ENCODE measurements at places on chromosomes 13 and 19.
A peak's percentile ranks its signal among the peaks of the same experiment; 100 is the strongest.

DNA sequence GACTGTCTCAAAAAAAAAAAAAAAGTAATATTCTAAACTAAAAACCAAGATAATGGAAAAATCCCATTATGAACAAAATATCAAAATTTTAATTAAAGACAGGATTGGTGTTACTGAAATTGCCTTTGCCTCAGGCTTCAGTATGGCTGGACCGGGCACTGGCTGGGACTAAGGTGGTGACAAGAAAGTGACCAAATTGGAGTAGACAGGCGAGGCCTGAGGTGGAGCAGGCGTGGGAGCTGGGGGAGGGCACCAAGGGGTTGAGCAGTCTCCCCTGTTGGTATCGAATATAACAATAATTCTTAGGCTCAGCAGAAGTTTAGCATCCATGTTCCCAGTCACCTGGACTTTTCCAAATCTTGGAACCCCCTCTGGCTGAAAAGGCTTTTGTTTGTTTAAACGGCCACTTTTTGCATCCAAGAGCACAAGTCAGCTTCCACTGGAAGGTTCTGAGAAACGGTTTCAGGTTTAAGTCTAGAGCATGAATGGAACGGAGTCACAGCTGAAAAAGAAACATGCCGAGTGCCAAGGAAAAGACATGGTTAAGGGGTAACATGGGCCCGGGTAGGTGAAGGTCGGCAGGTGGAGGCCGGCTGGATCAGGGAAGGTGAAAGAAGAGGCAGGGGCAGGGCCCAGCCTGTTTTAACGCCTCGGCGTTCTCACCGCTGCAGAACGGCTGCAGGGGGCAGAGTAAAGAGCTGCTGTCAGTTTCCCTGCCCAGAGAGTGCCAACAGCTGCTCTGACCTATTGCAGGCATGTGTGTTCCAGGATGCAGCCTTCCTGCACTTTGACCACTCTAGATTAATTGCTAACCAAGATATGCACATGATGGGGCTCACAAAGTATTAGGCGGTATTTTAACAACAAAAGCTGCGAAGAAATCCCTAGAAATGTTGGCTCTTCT is 104.4 kb downstream of the TM9SF2 start:
- peak; percentile 55 for DNase-seq

DNA sequence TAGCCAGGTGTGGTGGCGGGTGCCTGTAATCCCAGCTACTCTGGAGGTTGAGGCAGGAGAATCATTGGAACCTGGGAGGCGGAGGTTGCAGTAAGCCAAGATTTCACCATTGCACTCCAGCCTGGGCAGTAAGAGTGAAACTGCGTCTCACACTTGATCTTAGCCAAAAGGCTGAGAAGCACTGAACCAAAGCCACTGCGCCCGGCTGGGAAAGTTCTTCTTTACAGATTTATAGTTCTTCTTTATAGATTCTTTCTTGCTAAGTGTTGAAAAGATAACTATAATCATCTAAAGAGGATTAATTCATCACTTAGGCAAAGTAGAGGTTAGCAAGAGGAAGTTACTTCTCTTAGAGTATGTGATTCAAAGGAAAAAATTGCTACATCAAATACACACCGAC is 11.1 kb downstream of the ZNF417 start:
- DNase-seq: no peak

- no peak for DNase-seq
Observed at GRCh38 chr19:54616821-54617560, 13.3 kb upstream of the LILRB1 start.

GRCh38 chr13:24032252-24032651 is 128.3 kb upstream of the SPATA13 start:
- no peak for DNase-seq

DNA sequence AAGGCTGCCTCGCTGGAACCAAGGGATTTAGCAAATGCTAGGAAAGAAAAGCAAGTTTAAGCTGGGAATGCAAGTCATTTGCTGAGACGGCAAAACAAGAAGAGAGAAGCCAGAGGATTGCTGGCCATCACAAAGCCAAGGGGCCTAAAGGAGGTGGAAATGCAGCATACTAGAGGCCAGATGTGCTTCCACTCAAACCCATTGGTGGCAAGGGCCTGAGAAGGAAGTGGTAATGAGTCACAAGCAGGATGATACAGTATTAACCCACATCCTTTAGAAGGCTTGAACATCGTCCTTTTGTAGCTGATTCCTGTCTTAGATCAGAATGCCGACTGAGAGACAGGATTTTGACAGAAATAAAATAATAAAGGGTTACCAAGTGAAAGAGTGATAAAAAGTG is 68.2 kb downstream of the ITGBL1 start:
- no peak for DNase-seq

- DNase-seq: peak; percentile 34
Observed at GRCh38 chr13:59452189-59452890, 711.4 kb downstream of the DIAPH3 start.

GRCh38 chr13:31912647-31913401 is 118.8 kb upstream of the FRY start:
- DNase-seq: no peak

GRCh38 chr19:11018179-11018578 is 57.3 kb downstream of the SMARCA4 start:
- no peak for DNase-seq

DNA sequence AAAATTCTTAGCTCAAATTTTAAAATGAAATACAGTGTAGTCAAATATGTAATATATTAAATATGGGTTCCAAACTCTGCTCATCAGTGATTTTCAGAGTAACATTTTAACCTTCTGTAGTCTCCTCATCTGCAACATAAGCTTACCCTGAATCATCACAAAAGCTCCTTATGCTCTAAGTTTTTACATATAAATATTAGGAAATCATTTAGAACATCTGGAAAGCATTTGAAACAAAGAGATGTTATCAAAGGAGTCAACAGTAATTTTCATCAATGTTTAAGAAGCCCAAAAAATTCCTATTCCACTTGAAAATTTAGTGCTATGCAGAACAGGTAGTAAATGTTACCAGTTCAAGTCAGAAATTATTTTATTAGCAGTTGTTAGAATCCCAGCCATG is 224.7 kb downstream of the DCT start:
- DNase-seq: no peak

GRCh38 chr13:51995677-51996551 is 15.3 kb downstream of the ATP7B start:
- peak; percentile 48 for DNase-seq

DNA sequence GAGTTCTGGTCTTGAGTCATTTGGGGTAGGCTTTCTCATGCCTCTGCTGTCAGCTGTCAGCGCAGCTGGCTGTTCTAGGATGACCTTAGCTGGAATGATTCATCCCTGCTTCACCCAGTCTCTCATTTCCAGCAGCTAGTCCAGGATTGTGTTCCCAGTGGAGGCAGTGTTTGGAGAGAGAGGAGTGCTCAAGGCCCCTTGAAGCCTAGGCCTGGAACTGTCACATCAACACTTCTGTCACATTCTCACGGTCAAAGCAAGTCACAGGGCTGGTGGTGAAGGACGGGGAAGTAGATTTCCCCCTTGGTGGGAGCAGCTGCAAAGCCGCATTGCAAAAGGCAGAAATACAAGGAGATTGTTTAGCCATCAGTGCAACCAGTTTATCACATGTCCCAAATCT is 15.2 kb downstream of the TPT1 start:
- DNase-seq: peak; percentile 67

DNA sequence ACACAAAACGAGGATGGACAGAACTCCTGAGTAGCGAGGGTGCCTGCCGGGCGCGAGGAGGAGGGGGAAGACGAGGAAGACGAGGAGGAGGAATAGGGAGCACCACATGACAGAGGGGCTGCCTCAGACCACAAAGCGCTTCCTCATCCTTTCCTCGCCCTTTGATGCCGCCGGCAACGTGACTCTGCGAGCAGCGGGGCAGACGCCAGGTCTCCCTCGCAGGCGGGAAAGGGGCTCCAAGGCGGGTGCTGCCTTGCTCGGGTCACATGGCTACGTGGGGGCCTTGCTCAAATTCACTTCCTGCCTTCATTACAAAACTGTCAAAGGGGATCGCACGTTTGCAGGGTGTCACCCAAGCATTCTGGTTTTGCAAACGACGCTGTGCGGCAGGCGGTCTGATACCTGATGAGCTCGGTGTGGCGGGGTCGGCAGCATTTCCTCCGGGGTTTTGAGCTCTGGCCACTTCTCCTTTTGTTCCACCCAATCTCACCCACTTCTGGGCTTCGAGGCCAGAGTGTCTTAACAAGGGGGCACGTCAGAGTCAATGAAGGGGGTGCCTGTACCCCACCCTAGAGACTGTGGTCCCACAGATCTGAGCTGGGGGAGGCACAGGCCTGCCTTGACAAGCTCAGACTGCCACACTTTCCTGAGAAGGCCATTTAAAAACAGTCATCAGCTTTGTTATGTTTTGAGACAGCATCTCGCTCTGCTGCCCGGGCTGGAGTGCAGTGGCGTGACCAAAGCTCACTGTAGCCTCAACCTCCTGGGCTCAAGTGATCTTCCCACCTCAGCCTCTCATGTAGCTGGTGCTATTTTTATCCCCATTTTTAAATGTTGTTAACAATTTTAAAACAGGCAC is 14.9 kb downstream of the MAP2K2 start:
- no peak for DNase-seq

- no peak for DNase-seq
Observed at GRCh38 chr13:62760724-62761123, 1345.1 kb upstream of the PCDH20 start.

GRCh38 chr19:28905996-28906395 is 307.0 kb downstream of the UQCRFS1 start:
- no peak for DNase-seq

- DNase-seq: peak; percentile 56
Observed at GRCh38 chr19:45161738-45162607, 1.2 kb upstream of the NKPD1 start.

GRCh38 chr13:28044608-28045007 is 55.8 kb downstream of the FLT3 start:
- no peak for DNase-seq

DNA sequence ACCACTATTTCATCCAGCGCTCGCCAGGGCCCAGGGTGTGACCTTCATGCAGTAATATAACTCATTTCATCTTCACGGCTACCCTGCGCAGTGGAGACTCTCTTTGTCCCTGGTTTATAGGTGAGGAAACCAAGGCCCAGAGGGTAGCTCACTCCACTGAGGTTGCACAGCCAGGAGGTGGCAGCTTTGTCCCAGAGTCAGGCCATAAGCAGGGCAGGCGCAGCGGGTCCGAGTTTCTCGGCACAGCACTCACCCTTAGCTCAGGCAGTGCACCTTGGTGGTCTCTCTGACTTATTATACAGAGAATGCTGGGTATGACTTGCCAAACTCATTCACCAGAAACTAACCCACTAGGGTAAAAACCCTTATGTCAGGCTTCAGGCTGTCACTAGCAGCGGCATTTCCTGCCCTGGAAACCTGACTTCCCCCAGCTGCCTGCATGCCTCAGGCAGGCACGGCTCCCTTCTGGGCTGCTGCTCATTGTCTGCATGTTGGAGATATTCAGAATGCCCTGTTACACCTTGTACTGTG is 24.5 kb downstream of the PPP5C start:
- DNase-seq: no peak

DNA sequence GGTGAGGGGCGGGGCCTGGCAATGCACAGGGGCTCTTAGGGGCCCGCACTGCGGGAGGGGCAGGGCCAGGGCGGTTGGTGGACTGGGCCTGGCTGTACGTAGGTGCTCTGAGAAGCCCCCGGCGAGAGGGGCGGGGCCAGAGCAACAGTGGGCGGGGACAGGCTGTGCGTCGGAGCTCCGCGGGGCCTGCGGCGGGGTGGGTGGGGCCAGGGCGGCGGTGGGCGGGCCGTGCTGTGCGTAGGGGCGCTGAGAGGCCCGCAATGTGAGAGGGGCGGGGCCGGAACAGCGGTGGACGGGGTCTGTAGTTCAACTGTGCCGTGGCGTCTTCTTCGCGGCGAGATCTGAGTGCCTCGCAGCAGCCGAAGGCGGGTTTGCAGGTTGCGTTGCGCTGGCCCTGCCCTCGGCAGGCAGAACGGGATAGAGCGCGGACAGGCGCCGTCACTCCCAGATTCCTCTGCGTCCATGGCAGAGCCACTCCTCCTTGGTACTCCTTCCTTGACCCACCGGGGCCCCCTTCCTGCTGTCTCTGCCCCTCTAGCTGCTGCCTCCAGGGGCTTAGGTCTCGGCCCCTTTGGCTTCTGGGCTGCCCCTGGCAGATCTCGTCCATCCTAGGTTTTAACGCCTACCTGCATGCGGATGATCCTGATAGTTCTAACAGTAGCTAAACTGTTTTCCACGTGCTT is 33.2 kb downstream of the CCNE1 start:
- DNase-seq: peak; percentile 97

GRCh38 chr13:50387051-50387581 is 371.9 kb downstream of the KCNRG start:
- DNase-seq: peak; percentile 74

DNA sequence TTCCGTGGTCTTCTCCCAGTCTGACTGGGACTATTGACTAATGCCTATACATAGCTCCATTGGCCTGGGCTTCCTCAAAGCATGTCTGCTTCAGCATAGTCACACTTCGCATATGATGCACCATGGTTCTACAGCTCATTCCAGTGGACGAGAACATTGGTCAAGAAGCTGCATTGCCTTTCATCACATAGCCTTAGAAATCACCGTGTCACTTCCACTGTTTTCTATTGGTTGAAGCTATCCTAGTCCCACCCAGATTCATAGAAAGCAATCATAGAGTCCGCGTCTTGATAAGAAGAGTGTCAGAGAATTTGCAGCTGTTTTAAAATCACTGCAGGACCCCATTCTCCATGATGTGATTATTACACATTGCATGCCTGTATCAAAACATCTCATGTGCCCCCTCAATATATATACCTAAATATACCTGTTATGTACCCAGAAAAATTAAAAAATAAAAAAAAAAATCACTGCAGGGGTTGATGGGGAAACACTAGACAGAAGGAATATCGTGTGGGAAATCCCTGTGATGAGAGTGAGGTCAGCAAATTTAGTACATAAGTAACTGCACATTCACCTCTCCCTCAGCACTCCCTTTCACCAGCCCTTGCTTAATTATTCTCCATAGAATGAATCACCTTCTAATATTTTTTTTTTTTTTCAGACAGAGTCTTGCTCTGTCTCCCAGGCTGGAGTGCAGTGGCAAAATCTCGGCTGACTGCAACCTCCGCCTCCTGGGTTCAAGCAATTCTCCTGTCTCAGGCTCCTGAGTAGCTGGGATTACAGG is 2.2 kb upstream of the ARHGAP33 start:
- no peak for DNase-seq

- DNase-seq: peak; percentile 42
Observed at GRCh38 chr19:18264137-18264854, 10.0 kb downstream of the IQCN start.

DNA sequence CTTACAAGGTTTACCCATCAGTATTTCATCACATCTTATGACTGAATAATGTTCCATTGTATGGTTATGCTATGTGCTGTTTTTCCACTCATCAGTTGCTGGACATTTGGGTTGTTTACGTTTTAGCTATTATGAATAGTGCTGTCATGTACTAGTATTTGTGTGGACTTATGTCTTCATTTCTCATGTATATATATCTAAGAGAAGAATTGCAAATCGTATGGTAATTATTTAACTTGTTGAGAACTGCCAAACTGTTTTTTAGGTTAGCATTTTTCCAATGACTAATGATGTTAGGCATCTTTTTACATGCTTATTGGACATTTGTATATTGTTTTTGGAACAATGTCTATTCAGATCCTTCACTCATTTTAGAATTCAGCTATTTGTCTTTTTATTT is 368.3 kb downstream of the LMO7 start:
- no peak for DNase-seq

- no peak for DNase-seq
Observed at GRCh38 chr19:47499371-47499770, 15.4 kb upstream of the KPTN start.

- DNase-seq: peak; percentile 36
Observed at GRCh38 chr13:29847501-29847983, 2.9 kb downstream of the UBL3 start.

- no peak for DNase-seq
Observed at GRCh38 chr19:10706990-10707389, 5.8 kb downstream of the QTRT1 start.

- DNase-seq: peak; percentile 46
Observed at GRCh38 chr19:40739871-40740703, 10.2 kb downstream of the ACTMAP start.

All from femur (tissue), 1 donor.